ENCODE measurements at places on chromosomes 11 and 22.
A peak's percentile ranks its signal among the peaks of the same experiment; 100 is the strongest.

DNA sequence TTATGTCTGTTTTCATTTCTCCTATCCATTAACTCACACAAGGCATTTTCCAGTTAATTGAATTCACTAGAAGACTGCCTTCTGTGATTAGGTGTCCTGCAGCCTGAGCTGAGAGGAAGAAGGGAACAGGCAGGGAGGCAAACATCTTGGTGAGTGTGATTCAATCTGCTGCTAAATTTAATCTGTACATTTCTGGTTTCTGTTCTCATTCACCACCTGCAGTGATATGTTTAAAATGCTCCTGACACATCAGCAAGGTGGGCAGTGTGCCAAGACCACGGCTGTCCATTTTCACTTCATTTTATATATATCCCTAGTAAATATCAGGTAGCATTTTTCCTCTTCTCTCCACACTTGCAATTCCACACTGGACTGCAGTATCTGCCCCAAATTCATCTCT lies 416.5 kb downstream of the TMEM135 start:
- DNase-seq, result no peak

- no peak for DNase-seq
Observed at GRCh38 chr11:129210831-129211181, 18.7 kb upstream of the ARHGAP32 start.

DNA sequence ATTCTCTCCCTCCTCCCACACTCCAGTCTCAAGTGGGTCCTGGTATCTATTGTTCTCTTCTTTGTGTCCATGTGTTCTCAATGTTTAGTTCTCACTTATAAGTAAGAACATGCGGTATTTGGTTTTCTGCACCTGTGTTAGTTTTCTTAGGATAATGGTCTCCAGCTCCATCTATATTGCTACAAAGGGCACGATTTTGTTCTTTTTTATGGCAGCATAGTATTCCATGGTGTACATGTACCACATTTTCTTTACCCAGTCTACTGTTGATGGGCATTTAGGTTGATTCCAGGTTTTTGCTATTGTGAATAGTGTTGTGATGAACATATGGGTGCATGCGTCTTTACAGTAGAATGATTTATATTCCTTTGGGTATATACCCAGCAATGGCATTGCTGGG lies 4.2 kb upstream of the INCENP start:
- DNase-seq, result no peak

- DNase-seq, result no peak
Observed at GRCh38 chr11:23311986-23312940, 452.0 kb upstream of the CCDC179 start.

DNA sequence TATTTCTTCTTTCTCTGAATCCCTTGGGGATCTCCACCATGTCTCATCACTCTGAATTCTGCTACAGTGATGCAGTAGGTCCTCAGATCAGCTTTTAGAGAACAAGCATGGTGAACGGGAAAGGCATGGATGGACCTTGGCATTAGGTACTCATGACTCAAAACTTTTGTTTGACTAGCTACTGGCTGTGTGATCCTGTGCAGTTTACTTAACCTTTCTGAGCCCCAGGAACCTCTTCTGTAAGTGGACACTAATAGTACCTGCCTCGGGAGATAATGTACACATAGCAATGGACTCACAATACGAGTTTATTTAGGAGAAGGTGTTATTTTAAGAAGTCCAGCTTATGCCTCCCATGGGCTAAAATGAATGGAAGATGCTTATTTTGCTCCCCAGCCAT lies 184.7 kb upstream of the TBCEL start:
- DNase-seq, result no peak

- no peak for DNase-seq
Observed at GRCh38 chr11:82815406-82815805, 81.7 kb upstream of the FAM181B start.

GRCh38 chr11:29161191-29161590 lies 855.6 kb downstream of the KCNA4 start:
- DNase-seq, result no peak

DNA sequence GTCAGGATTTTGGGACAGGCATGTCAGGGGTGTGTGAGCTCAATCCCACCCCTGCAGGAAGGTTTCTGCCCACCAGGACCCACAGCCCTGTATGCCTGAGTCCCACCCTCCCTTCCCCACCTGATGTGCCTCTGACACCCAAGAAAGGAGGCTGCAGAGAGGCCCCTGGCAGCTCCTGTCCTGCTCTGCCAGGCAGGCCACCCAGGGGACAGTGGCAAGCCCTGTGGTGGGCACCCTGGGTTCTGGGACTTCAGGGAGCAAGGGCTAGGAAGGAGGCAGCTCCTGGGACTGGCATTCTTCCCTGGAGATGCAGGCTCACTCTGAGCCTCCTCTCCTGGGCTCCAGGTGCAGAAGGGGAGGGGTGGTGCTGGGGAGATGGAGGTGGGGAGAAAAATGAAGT lies 234.5 kb upstream of the B3GAT1 start:
- DNase-seq, result no peak

DNA sequence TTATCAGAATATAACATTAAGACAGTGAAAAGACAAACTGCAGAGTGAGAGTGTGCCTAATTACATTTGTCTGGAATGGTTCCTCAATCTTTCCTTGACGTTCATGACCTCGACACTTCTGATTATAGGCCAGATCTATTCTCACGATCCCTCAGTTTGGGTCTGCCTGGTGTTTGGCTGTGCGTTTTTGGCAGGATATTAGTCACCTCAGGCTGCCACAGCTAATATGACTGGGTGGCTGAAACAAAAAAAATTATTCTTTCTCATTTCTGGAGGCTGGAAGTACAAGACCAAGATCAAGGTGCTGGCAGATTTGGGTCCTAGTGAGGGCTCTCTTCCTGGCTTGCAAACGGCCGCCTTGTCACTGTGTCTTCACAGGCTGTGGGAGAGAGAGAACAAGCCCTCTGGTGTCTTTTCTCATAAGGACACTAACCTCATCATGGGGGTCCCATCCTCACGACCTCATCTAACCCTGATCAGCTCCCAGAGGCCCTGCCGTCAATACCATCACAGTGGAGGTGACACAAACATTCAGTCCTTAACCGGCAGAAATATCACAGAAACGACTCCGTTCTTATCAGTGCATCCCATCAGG lies 23.2 kb downstream of the IFITM10 start:
- no peak for DNase-seq

DNA sequence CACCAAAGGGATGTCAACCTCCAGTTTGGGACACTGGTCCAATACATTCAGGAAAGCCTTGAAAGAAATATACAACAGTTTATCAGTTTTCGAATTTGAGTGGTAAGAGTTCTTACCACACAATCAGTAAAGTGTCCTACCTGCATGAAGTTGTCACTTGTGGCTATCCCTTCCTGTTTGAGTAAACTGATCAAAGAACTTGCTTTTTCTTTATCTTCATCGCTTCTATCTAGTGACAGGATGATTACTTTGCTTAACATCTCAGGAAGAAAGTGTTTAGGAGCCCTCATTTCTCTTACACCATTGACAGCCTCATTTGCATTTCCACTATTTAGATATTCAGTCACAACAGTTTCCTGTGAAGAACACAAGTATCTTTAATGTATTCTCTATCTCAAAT lies 8.4 kb downstream of the EIF4G2 start:
- DNase-seq, result no peak

- DNase-seq, result no peak
Observed at GRCh38 chr22:45481661-45482060, 21.0 kb upstream of the FBLN1 start.

- DNase-seq, result no peak
Observed at GRCh38 chr11:117230286-117230961, 1.4 kb downstream of the PCSK7 start.

DNA sequence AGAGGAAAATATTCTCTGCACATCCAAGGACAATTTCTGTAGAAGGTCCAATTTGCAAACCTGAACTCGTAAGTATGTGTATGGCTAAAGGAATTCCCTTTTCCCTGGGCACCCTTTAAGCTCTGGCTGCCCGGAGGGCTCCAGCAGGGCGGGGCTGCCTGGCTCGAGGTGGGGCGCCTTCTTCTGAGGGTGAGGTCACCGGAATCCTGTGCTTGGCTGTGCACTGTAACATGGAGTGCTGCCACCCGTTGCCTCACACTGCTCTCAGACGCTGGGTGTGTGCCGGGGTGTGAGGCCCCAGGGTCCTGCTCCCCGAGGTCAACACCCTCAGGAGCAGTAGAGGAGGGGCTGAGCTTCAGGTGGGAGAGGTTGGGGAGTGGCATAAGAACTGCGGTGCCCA lies 61.5 kb downstream of the SYN3 start:
- DNase-seq, result no peak

GRCh38 chr22:36853407-36854099 lies 7.3 kb upstream of the NCF4 start:
- DNase-seq, result peak; percentile 52

GRCh38 chr11:57552479-57552878 lies 15.0 kb downstream of the UBE2L6 start:
- DNase-seq, result no peak

DNA sequence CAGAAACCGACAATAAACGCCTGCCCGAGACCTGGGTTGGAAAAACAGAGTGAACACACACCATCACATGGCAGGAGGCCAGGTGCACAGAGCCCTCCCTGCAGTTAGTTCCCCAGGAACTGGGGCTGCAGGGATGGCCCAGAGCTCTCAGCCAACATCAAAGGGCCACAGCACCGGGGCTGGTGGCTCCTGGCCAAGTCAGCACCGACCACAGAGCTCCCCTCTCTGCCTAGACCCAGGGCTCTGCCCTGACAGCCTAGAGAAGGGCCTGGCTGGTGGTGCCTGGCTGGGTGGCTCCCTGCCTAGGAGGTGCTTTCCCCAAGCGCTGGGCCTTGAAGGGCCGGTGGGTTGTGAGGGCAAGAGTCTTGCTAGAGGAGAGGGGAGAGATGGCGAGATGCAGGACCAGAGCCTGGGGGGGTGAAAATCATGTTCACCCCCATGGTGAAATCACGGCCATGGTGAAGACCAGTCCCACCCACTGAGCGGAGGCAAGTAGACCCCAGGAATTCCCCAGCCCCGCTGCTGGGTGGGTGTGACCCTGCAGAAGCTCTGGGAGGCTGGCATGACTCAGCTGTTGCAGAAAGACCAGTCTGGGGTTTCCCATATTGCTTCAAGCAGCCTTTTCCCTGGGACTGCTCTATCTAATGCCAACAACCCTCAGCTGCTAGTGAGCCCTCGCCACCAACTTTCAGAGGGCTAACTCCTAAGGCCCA lies 7.2 kb upstream of the BID start:
- DNase-seq, result peak; percentile 33

- peak; percentile 82 for DNase-seq
Observed at GRCh38 chr11:85889676-85890579, 34.7 kb downstream of the CCDC83 start.

DNA sequence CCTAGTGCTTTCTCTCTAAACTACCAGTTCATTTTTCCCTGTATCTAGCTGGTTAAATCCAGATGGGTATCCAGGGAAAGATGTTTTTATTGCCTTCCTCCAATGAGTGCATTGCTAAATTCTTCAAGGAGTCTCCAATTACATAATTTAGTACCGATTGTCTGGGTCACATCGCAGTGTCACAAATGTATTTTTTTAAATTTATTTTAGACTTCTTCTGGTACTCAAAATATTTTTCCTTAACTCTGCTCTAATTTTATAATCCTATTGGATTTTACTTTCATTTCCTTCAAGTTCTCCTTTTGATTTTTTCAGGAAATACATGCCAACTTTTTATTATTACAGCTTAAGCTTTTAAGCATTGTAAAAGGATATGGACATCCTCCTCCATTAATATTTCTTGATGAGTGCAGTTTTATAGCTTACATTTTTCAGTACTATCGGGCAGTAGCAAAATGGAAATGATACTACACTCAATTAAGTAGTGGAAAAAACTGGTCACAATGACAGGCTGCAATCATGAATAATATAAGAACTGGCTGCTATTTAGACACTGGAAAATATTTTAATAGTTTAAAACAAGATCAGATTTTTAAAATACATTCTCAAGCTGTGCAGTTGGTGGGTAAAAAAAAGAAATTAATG lies 20.3 kb downstream of the BBOX1 start:
- no peak for DNase-seq

DNA sequence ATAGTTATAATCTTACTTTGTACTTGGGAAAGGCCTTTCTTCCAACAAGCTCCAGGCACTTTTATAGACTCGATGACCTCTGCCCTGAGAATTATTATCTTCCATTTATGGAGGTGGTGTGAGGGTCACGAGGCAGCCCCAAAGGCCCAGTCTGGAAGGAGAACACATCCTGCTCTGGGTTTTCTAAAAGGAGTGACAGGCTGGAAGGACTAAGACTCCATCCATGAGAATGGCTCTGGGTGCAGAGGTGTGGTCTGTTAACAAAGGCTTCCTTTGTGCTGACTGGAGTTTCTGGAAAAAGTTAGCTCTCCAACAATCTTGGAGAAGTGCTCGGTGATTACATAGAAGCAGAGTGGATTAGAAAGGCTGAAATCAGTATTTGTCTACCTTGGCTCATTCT lies 74.7 kb upstream of the SESN3 start:
- DNase-seq, result no peak

DNA sequence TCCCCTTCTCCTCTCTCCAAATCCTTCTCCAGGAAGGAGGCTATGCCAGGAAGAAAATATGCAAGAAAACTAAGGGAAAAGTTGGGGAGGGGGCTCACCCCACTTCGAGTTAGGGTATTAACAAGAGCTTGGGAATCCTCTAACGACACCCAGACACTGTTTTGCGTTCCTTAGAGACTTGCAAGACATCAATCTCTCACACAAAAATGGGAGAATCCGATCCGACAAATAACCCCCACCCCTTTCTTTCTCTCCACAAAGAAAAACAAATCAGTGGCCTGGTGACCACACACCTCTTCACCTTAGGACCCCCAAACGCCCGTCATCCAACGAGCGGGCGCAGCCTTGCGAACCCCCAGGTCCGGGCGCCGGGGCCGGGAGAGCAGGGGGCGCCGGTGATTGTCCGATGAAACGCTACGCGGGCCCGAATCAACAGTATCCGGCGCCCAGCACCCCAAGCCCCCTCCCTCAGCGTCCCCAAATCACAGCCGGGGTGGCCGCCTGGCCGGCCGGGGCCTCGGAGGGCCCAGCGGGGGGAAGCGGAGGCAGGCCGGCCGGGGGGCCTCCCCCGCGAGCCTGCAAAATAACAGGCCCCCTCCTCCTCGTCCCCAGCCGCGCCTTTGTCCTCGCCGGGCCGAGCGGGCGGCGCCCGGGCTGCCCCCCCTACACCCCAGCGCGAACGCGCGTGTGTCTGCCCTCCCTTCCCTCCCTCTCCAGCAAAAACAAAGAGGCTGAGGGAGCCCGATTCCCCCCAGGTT lies 690 bp downstream of the CSNK1E start:
- DNase-seq, result peak; percentile 43

DNA sequence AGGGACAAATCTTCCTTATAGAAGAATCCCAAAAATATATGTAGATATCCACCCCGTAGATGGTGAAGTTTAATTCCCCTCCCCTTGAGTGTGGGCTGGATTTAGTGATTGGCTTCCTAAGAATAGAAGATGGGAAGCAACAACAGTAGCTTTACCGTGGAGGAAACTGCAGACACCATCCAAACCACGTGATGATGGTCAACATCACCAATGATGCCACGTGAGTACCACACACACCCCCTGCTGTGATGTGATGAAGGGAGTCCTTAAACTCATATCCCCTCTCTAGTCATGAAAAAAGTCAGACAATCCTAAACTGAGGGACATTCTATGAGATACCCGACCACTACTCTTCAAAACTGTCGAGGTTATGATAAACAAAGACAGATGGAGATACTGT lies 76.4 kb upstream of the SLC22A12 start:
- no peak for DNase-seq

GRCh38 chr11:108223348-108224149 lies 682 bp downstream of the ATM start:
- DNase-seq, result peak; percentile 2

GRCh38 chr22:50250555-50251476 lies at the start of gene HDAC10:
TSS of gene HDAC10 (minus strand) at chr22:50251265. CDS start at chr22:50251032, 233 bp downstream.
- peak; percentile 83 for DNase-seq

- DNase-seq, result no peak
Observed at GRCh38 chr22:43922123-43922522, 1.5 kb upstream of the PNPLA3 start.

GRCh38 chr22:20418211-20418788 lies 19.3 kb downstream of the SCARF2 start:
- DNase-seq, result peak; percentile 62

Measured in ACHN (cell line).